ENCODE measurements at places on chromosomes 6 and 20.
A peak's percentile ranks its signal among the peaks of the same experiment; 100 is the strongest.

- DNase-seq: no peak
Observed at GRCh38 chr6:102022803-102023202, 629.3 kb downstream of the GRIK2 start.

- no peak for DNase-seq
Observed at GRCh38 chr6:125869427-125869826, 78.7 kb downstream of the NCOA7 start.

GRCh38 chr6:80440496-80441115 is 334.1 kb downstream of the BCKDHB start:
- no peak for DNase-seq

- no peak for DNase-seq
Observed at GRCh38 chr6:15086348-15087158, 159.3 kb upstream of the JARID2 start.

DNA sequence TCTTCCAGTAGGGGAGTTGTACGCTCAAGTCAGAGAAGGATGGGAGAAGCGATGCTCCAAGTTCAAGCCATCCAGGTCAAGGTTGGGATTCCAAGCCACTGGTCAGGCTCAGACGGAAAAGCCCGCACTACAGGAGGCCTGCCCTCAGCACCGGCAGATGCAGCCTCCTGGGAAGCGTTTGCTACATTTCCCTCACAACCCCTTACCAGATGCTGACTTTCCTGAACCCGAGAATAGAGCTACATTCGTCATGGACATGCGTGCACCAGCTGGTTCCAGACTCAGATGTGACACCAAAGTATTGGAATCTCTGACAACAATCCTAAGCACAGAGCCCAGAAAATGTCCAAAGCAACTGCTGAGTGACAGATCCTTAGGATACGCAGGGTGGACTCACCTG is 174.8 kb downstream of the SASH1 start:
- no peak for DNase-seq

GRCh38 chr20:54680872-54681619 is 205.7 kb downstream of the DOK5 start:
- DNase-seq: peak; percentile 8

DNA sequence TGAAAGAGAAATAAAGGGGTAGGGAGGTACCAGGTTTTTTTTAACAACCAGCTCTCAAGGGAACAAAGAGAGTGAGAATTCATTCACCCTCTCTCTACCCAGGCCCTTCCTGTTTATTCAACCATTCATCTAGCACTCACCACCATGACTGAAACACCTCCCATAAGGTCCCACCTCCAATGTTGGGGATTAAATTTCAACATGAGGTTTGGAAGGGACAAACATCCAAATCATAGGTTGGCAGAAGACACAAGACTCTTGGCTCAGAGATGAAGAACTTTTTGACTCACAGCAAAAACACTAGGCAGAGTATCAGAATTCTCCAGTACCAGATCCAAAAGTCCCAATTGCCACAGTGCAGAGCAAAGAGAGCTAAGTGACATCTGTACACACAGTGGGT is 186.3 kb downstream of the EDN1 start:
- no peak for DNase-seq

GRCh38 chr6:135703621-135704020 is 147.9 kb upstream of the PDE7B start:
- DNase-seq: no peak

GRCh38 chr6:134519465-134519864 is 201.6 kb upstream of the SGK1 start:
- no peak for DNase-seq

GRCh38 chr20:20212675-20213096 is 155.2 kb upstream of the INSM1 start:
- no peak for DNase-seq

DNA sequence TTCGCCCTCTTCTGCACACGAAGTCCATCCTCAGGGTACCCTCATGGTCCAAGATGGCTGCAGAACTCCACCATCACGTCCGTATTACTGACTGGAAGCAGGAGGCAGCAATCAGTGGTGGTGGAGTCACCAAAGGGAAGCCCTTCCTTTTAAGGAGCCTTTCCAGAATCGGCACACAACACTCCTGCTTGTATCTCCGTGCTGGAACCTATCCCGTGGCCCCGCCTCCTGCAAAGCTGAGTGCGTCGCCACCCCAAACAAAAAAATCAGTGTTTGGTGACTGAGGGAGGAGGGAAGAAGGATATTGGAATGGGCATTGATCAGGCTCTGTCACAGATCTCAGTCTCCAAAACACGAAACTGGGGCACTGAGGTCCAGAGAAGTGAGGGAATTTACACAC is 5.8 kb upstream of the CCN5 start:
- DNase-seq: no peak

GRCh38 chr20:37711994-37712964 is 18.4 kb downstream of the CTNNBL1 start:
- no peak for DNase-seq

GRCh38 chr20:18624948-18625347 is 37.1 kb downstream of the DTD1 start:
- no peak for DNase-seq

GRCh38 chr20:34985461-34986310 is 30.0 kb downstream of the MYH7B start:
- no peak for DNase-seq

- DNase-seq: peak; percentile 78
Observed at GRCh38 chr6:161038229-161039031, 46.9 kb downstream of the MAP3K4 start.

GRCh38 chr6:15490242-15491100 is 172.4 kb downstream of the DTNBP1 start:
- no peak for DNase-seq

GRCh38 chr6:114989279-114989964 is 646.6 kb upstream of the HS3ST5 start:
- DNase-seq: no peak

DNA sequence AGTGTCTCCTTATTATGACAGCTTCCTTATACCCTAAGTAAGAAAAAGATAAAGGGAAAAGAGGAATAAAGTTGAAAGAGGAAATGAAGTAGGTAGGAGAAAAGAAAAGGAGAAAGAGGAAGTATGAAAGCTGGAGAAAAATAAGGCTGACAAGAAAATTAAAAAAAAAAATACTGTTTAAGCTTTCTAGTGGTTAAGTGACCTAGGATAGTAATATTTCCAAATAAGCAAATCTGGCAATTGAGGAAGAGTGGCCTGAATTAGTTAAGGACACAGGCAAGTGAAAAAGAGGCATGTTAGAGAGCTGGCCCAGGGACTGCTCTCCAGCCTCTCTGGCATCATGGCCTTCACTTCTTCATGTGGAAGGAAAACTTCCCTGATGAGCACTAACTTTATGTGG is 76.5 kb upstream of the ADGRF1 start:
- no peak for DNase-seq

- DNase-seq: no peak
Observed at GRCh38 chr6:140847262-140847645, 1285.5 kb upstream of the GJE1 start.

GRCh38 chr20:47024461-47024937 is 129.9 kb downstream of the EYA2 start:
- no peak for DNase-seq

GRCh38 chr6:106213660-106214289 is 111.8 kb downstream of the ATG5 start:
- no peak for DNase-seq

GRCh38 chr20:34925981-34926380 is 29.6 kb downstream of the GSS start:
- no peak for DNase-seq

DNA sequence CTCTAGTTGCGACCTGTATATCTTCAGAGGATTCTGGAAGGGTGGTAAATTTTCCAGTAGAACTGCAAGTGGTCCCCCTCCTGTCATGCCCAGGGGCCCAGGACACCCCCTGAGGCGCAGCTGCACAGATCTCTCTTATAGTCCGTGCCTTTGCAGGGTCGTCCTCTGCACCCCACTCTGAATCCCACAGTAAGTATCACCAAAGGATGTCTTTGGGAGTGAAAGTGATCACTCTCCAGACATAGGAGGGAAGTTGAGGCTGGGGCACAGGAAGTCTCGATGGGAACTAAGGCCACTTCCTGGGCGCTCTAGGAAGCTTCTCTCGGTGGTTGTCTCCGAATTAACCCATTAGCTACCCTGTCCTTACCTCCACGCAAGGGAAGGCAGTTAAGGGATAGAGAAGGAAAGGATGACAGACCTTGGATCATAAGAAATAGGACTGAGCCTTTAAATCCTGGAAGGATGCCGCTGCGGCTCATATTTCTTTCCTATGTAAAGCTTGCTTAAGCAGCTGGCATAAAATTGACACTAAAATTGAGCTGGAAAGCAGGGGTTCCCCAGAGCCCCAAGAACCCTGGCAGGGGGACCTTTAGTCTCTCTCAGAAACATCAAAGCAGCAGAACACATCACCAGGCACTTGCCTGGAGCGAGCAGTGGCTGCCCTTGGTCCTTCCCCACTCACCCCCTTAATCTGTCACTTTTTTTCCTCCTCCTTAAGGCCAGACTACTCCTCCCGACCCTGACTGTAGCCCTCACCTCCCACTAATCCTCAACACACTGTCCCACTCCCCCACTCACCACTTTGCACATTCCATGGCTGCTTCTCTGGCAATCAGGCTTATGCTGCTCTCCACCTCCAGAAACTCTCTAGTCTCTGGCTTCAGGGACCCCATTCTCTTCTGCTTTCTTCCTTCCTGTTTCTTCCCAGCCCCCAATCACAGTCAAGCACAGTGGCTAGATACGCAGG is at the start of gene ZKSCAN4:
Gene ZKSCAN4, minus strand, starts transcription at position 261 of the 967 bp plus-strand sequence. CDS start 289 bp downstream, outside the sequence.
- peak; percentile 72 for DNase-seq

GRCh38 chr6:4928426-4928825 is 75.4 kb downstream of the RPP40 start:
- DNase-seq: peak; percentile 56

- no peak for DNase-seq
Observed at GRCh38 chr6:143223895-143224294, 163.2 kb downstream of the AIG1 start.

DNA sequence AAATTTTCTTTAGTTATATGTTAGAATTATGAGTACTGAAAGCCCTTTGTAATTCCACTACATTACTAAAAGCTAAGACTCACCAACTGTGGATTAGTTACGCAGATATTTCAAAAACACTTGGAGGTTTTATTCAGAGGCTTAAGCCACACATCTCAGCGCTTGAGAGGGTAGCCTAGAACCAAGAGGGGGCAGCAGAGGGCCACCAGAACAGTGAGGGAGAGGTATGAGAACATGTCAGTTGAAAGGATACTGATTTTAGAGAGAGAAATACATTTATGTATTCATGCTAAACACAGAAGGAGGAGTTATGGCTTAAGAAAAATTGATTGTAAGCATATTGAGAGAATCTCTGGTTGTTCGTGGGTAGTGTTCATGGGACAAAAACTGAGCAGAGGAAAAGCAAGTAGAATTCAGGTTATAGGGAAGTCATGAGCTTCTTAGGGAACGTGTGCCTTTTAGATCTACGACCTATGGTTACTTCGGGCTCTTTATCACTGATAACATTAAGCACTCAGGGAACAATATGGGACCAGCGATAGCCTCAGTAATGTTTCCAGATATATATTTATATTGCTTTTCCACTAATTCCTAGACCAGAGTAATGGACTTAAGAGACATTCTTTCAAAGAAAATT is 20.4 kb upstream of the SERINC1 start:
- DNase-seq: peak; percentile 28

DNA sequence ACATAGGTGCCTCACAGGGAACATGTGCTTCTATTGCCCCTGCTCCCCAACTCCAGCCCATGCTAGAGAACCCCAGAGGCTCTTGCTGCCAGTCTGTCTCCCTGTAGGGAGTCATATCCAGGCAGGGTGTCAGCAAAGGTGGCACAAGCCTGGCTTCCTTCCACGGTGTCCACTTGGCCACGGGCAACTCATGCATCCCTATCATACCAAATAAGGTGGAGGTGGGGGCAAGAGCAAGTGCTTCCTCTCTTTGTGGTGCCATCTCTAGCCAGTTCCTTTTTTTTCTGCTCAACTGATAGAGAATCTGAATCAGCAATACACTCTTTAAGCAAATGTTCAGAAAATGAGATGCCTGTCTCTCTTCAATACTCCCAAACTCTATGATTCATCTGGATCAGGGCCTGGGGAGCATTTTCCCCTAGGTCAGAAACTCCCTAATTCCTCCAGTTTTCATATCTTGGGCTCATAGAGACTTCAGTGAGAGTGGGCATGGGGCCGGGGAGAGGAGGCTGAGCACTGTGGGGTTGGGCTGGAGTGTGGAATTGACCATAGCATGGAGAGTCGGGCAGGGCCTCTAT is 105.1 kb upstream of the GPR6 start:
- no peak for DNase-seq

DNA sequence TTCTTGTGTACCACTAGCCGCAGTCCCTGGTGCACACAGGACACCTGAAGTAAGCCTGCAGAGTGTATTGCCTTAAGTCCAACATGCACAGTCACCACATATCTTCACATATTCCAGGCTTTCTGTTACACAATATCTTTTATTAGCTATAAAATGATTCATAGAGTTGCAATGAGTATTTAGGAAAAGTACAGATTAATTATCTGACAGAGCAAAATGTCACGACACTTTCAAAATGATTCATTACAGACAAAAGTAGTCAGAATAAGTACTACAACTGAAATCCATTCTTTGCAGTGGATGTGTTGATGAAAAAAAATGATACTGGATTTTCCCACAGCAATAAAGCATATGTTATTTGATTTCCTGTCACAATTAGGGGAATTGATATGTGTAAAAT is 199.5 kb upstream of the ASCC3 start:
- peak; percentile 26 for DNase-seq

GRCh38 chr6:128641703-128642102 is 121.3 kb upstream of the PTPRK start:
- DNase-seq: no peak

DNA sequence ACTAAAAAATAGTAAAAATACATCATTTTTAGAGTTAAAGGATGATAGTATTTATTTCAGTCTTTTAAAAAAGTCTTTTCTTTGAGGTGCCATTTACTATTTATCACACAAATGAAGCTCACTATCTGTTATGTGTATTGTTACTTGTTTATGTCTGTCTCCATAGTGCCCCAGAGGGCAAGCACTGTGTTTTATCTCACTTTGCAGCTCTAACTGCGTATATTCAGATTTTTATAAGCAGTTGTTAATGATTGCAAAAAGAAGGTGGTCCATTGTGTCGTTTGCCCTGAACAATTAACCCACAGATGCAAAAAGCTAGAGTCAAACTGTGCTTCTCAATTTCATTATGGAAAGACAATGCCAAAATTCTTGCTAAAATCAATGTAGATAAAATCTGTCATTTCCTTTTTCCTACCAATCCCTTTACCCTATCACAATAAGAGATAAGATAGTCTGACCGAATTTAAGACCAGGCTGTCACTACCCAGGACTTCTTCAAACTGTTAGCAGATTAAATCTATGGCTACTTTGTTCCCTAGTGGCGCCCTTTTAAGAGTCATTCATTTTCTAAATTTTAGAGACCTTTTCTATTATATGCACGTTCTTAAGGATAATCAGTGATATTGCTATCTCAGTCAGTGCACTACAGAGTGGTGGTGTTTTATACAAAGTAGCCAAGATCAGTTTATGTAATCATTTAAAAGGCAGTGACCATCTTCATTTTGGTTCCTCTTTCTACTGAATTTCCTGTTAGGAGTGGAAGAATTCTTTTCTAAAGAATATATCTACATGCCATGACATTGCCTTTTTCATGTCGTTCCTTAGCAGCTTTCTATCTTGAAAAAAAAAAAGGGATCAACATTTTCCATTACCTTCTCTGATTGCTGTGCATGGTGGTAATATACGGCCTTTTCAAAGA is 133.1 kb upstream of the PRDM1 start:
- DNase-seq: no peak

GRCh38 chr6:4714961-4715501 is 61.2 kb upstream of the CDYL start:
- no peak for DNase-seq

GRCh38 chr6:47309291-47310130 is at the start of gene TNFRSF21:
Gene TNFRSF21 (minus strand): TSS chr6:47309905. CDS start chr6:47309511, 394 bp downstream.
- peak; percentile 55 for DNase-seq

GRCh38 chr6:169452117-169452868 is 198.6 kb upstream of the THBS2 start:
- DNase-seq: peak; percentile 57
